ENCODE measurements at places on chromosomes 2 and 18.

DNA sequence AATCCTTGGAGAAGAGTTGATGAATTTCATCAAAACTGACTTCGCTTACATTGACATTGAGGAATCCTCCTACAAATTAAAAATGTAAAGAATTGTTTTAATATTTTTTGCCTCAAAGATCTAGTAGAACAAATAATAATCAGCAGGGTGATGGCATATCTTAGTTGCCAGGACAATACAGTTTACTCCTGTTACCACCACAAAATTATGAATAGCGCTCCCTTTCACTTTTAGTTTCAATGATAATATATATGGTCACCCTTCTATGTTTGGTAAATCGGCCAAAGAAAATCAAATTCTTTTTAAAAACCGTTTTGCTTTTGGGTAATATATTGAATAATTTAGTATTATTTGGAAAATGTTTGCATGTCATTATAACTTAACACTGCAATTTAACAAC, 39.0 kb downstream of the B4GALT6 start:
- no peak for DNase-seq

DNA sequence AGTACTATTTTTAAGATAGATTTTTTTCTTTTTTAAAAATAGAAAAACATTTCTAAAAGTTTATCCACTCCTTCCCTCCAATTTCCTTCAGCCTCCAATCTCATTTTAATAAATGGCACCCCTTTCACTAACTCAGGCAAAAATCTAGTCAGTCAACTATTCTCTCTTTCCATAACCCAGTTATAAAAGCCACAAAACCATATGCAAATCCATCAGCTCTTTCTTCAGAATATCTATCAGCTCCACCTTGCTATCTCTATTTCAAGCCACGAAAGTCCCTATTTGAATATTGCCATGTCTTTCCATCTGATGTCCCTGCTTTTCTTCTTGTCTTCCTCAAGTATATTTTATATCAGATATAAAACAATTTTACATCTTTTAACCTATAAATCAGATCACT, 397.1 kb downstream of the ERBB4 start:
- no peak for DNase-seq

DNA sequence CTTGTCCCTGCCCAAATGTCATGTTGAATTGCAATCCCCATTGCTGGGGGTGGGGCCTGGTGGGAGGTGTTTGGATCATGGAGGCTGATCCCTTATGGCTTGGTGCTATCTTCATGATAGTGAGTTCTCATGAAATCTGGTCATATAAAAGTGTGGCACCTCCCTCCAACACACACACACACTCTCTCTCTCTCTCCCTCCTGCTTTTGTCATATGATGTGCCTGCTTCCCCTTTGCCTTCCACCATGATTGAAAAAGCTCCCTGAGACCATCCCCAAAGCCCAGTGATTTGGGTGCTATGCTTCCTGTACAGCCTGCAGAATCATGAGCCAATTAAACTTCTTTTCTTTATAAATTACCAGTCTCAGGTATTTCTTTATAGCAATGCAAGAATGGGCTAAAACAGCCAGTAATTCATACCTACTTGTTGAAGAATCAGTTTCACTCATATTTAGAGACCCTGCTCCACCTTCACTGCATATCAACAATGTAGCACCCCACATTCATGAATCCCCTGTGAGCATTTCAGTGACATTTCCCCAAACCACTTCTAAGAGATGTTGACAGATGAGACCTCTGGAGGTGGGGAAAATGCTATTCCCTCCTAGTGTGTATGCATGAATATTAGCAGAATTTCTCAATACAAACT, 54.8 kb upstream of the STK17B start:
- DNase-seq = no peak

DNA sequence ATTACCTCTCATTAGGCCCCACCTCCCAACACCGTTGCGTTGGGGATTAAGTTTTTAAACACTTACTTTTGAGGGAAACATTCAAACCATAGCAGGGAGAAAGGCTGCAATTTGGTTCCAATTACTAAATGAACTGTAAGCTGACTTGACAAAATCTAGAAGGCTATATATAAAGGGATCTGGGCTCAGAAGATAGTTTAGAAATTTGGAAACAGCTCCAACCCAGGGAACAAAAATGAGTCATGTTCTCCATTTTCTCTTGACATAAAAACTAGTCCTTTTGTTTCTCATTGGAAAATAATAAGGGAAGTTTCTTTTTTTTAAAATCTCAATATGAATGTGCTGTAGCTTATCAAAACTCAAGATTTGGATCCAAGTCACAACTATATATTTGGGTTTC, 17.5 kb downstream of the MOGAT1 start:
- no peak for DNase-seq

- DNase-seq = no peak
Measured at GRCh38 chr2:63059793-63060471, 9.3 kb downstream of the OTX1 start.

- no peak for DNase-seq
Measured at GRCh38 chr2:102927854-102928267, 166.0 kb downstream of the TMEM182 start.

GRCh38 chr2:110678457-110679336, 834 bp upstream of the BUB1 start:
- peak; percentile 5 for DNase-seq

- no peak for DNase-seq
Measured at GRCh38 chr2:42360493-42360889, 526 bp downstream of the COX7A2L start.

DNA sequence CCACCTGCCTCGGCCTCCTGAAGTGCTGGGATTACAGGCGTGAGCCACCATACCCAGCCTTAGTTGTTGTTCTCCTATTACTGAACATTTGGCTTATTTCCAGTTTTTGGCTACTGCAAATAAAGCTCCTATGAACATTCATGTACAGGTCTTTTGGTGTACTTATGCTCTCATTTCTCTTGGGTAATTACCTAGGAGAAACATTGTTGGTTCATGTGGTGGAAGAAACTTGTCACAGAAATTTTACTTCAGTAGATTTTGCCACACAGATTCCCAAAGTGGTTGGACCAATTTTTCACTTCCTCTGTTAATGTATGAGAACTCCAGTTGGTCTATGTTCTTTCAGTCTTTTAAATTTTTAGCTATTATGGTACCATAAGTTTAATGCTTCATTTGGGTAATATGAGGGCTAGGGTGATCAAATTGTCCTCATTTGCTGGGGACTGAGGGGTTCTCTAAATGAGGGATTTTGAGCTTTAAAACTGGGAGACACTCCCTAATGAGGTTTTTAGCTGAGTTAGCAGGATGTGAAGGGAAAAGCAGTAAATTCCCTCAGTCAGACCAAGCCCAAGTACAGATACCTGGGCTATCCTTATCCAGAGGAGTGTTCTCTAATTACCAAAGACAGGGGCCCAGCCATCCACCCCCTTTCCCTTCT, 33.9 kb downstream of the MTA3 start:
- DNase-seq = no peak

DNA sequence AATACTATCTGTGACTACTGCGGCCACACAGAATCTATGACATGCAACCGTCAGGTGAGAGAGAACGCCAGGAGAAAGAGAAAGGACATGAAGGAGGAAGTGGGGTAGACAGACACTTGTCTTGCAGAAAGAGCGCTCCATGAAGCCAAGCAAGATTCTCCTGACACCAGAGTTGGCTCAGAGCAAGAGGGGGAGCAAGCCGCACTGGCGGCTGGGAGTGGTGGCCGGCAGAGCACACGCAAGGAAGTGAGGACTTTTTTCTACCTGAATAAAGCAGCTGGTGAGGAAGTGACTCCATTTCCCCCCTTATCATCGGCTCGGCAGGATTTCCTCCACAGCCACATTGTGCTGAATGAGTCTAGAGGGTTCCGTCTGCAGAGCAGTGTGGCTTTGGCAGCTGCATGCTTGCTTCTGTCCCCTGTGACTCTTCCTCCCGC, 181.6 kb downstream of the BCL2 start:
- peak; percentile 72 for DNase-seq

GRCh38 chr2:62478093-62478580, 27.9 kb downstream of the TMEM17 start:
- no peak for DNase-seq

- DNase-seq = no peak
Measured at GRCh38 chr2:218547511-218547910, 20.6 kb downstream of the USP37 start.

GRCh38 chr2:61995515-61995914, 90.0 kb downstream of the COMMD1 start:
- DNase-seq = no peak

- no peak for DNase-seq
Measured at GRCh38 chr2:59413751-59414570, 1139.5 kb downstream of the BCL11A start.

- no peak for DNase-seq
Measured at GRCh38 chr18:32958746-32959145, 185.9 kb upstream of the KLHL14 start.

- no peak for DNase-seq
Measured at GRCh38 chr2:27211241-27211942, 449 bp upstream of the ATRAID start.

GRCh38 chr2:62499430-62500060, 6.5 kb downstream of the TMEM17 start:
- DNase-seq = no peak

DNA sequence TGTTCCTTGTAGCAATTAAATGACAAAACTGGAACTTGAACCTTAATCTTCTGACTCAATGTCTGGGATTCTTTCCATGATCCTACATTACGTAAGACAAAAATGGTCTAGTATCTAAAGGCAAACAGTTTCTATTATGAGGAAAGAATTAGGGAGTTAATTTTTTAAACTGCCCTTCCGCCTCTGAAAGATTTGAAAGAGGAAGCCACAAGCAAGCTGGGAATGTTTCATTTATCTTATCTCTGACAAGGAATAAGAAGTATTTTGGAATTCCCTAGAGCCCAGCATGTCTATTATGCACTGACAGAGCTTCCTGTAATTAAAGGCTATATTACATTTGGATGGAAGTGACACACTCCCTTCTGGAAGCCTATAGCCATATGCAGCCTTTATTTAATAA, 558.8 kb upstream of the CDH2 start:
- no peak for DNase-seq

GRCh38 chr2:162422894-162423293, 79.0 kb downstream of the GCA start:
- no peak for DNase-seq

DNA sequence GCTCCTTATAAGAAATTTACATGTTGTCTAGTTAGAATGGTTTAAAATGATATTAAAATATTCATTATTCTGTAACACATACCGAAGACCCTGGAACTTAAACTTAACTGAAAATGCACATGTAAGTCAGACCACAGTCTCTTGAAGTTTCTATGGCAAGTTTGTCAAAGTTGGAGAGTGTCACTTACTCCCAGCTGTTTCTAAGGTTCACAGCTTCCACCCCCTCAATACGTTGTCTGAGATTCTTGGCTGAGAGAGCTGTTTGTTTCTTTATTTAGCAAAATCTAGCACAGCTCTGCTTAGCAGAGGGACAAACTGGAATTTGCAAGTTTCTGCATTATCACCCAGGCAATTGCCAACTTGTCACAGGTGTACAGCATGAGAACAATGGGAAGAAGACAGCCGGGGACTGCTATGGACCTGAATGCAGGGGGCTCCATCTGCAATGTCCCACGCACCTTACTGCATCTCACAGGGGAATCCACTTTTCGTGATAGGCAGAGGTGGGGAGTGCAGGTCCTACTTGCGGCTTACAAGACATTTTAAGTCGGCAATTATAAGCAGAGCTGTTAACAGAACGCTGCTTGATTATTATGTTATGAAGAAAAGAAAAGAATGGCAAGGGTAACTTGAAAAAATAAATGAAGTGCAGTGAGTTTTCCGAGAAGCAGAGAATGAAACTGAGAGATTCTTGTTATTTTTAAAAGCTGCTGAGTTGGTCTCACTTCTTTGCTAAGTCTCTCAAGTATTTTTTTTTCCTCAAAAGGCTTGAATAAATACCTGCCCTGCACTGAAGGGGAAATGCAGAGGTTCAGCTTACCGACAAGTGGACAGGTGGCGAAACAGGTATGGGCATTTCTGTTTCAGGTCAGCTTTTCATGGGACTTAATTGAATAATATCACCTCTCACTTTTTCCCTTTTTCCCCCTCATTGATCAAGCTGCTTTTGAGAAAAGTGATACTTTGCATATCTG, 1072.1 kb upstream of the FANCL start:
- DNase-seq = no peak

DNA sequence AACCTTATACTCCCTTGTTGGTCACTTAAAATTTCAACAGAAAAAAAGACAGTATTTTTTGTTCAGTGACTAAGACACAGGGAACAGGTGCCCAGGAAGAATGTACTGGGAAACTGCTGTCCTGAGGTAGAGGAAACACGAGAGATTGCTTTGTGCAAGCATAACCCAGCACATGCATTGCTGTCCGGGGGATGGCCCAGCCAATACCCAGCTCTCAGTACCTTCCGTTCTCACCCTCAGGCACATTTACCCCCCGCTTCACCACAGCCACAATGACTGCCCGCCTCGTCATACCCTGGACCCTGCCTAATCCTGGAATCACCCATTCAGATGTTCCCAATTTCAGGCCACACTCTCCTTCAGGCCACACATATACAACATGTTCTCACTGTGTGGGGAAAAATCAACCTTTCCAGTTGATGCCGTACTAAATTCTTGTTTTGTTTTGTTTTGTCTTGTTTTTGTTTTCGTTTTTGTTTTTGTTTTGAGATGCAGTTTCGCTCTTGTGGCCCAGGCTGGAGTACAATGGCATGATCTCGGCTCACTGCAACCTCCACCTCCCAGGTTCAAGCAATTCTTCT, 140.7 kb downstream of the ESCO1 start:
- no peak for DNase-seq

GRCh38 chr18:49023938-49024803, 73.4 kb upstream of the SMAD7 start:
- no peak for DNase-seq

- DNase-seq = no peak
Measured at GRCh38 chr18:70126832-70127231, 78.7 kb downstream of the RTTN start.

- no peak for DNase-seq
Measured at GRCh38 chr2:212426637-212427412, 111.8 kb downstream of the ERBB4 start.

GRCh38 chr18:25826823-25827222, 263.6 kb downstream of the SS18 start:
- no peak for DNase-seq

DNA sequence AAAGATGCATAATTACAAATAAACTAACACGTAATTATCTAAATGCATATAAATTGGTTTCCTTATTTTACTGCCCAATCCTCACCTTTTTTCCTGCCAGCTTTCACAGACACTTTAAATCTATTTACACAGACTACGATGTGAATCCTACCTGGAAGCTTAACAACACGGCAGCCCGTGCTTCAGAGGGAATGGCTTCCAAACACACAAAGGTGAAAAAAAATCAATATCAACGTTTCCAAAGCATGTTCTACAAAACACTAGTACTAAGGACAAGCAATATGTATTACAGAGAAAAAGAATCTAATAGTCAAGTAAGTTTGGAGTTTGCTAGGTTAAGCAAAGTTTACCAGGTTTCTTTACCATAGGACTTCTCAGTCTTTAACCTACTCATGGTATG, 4.4 kb downstream of the MAP4K3 start:
- DNase-seq = no peak

DNA sequence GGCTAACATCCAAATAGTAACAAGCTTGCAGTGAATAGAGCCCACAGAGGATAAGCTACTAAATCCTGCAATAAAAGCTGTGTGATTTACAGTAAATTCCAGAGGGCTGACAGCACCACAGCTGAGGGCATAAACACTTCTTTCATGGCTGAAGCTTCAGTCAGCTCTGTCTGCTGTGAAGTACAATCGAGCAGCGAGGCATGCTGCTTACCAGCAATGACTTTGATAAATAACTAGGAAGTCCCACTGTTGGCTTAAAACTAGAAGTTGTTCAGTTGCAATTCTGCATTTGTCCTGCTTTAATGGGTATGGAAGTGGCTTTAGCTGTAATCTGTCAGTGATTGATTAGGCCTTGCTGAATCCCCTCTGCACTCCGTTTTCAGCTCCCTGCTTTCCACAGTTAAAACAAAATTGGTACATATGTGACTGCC, 65.2 kb upstream of the FIGN start:
- no peak for DNase-seq

Data from CD4-positive, alpha-beta T cell treated with Interleukin-2 at 100 ng/mL for 4 hours (primary cell).